ENCODE measurements at places on chromosomes 7 and 10.

- no peak for DNase-seq
These were observed 62.9 kb downstream of the ELMO1 start for GRCh38 chr7:37385787-37386186.

GRCh38 chr10:97911217-97911616 lies 61.6 kb downstream of the GOLGA7B start:
- DNase-seq, result no peak

GRCh38 chr7:156178857-156179256 lies 366.6 kb upstream of the SHH start:
- no peak for DNase-seq

GRCh38 chr10:43209074-43209455 lies 57.8 kb downstream of the RASGEF1A start:
- DNase-seq, result no peak

DNA sequence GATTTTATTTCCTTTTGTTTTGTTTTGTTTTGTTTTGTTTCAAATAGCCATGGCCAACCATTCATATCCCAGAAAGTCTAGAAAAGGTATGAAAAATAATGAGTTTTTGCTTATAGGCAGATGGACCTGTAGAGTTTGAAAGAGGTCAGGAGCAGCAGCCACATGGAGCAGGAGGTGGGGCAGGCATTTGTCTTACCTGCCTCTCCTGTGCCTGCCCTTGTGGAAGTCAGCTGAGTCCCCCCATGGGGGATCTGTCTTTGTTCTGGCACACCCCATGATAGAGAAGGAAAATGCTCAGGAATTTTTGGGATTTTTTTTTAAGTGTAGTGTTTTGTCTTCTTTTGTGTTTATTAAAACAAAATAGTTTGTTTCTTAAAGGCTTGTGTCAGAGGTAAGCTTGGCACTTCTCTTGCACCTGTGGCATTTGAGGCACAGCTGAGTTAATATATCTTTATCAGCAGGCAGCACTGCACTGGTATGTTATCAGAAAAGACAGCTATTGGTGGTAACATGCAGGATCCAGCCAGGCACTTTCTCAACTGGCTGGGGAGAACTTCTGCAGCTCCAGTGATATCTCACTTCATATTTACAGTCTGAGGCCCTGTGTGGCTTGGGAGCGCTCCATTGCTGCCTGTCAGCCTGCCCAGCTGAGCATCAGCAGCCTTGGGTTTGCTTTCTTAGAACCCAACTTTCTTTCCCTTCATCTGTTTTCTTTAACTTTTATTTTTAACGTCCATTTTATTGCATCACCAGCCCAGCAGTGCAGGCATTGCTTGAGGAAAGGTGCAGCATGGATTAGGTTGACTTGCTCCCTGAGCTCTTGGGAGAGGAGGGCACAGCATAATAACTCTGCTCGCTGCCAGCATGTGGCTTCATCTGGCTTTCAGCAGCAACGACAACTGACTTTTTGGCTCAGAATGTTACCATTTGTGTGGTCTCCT lies 44.4 kb downstream of the LRRC4 start:
- peak; percentile 92 for DNase-seq

DNA sequence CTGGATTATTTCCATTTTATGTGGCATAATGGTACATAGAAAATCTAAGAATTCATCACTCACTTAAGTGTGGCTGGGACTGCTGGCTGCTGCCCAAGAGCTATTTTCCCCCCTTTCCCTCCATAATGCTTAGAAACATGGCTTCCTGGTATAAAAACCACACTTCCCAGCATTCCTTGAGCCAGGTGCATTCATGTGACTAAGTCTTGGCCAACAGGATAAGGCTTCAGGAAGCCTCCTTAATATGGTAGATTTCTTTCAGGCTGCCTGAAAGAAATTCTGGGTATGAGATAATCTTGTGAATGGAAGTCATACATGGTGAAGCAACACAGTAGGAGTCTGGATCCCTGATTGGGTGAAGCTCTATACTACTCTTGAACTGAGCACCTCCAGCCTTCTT lies 178.0 kb downstream of the JAZF1 start:
- peak; percentile 49 for DNase-seq

- no peak for DNase-seq
These were observed 44.3 kb upstream of the MSMB start for GRCh38 chr10:46090258-46090812.

DNA sequence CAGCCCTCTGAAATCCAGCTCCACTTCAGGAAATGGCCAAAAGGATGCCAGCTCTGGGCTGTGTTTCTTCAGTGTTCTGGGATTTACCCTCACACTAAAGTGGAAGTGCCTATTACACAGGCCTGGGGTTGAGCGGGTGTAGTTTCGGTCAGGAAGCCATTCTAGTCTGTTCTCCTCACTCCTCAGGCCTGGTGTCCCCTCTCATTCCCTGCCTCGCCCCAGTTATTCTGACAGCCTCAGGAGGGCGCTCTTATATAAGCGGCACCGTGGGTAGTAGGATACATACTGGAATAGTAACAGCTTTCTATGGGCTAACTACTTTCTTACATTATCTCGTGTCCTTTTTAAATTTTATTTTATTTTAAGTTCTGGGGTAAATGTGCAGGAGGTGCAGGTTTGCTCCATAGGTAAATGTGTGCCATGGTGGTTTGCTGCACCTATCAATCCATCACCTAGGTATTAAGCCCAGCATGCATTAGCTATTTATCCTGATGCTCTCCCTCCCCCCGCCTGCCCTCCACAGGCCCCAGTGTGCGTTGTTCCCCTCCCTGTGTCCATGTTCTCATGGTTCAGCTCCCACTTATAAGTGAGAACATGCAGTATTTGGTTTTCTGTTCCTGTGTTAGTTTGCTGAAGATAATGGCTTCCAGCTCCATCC lies 12.2 kb upstream of the LGI1 start:
- peak; percentile 10 for DNase-seq

GRCh38 chr10:21329995-21330627 lies 195.4 kb downstream of the SKIDA1 start:
- no peak for DNase-seq

- no peak for DNase-seq
These were observed 78.7 kb downstream of the KIAA1217 start for GRCh38 chr10:24287559-24288195.

GRCh38 chr10:72539137-72539536 lies 86.7 kb downstream of the MICU1 start:
- DNase-seq, result no peak

GRCh38 chr7:12911053-12911452 lies 223.6 kb downstream of the ARL4A start:
- no peak for DNase-seq

GRCh38 chr10:103241262-103242011 lies 4.2 kb upstream of the RPEL1 start:
- DNase-seq, result peak; percentile 72

DNA sequence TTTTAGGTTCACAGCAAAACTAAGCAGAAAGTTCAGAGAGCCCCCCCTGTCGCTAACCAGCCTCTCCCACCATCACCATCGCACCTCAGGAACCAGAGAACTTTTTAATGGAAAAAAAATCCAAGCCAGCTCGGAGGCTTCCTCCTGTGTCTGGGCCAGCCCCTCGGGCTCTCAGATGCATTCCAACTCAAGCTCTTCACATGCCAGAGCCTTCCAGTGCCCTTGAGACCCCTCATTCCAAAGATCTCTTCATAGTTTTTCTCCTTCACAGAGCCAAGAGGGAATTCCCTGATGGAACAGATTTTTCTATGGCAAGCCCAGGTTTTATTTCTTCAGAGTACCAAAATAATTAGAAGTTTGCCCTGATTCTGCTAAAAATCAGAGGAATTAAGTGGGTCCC lies 153.4 kb upstream of the LANCL2 start:
- no peak for DNase-seq

- DNase-seq, result no peak
These were observed 11.9 kb downstream of the ZNF804B start for GRCh38 chr7:88771417-88771816.

DNA sequence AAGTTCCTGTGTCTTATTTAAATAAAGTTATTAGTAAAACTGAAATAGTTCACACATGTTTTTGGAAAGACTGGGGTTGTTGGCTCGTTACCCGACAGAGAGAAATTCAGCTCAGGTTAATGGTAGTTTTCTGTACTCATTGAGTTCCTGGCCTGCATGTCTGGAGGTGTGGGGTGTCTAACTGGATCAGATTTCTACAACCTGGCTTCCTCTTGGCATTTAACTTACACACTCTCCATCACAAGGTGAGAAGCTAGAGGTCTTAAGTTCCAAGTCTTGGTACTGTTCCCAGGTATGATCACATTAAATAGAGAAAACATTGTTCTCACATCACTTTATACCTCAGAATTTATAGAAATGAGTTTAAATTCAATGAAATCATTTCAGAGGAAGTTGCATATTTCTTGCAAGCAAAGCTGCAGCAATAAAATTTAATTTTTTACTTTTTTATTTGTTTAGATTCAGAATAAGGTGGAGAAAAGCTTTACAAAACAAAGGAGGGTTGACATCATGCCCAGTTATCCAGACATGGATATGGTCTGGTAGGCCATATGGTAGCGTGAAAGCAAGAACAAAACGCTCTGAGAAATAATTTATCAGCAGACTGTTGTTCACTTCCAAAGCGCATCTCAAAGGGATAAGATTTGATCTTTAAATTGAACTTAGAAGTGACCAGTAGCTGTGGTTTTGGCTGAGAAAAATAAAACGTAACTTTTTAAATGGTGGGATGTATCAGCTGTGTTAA lies 120.6 kb downstream of the GLCCI1 start:
- DNase-seq, result no peak

GRCh38 chr7:47978790-47979144 lies 648 bp downstream of the HUS1 start:
- DNase-seq, result no peak

GRCh38 chr7:141550386-141551093 lies 670 bp upstream of the AGK start:
- DNase-seq, result no peak

- peak; percentile 97 for DNase-seq
These were observed 66.7 kb downstream of the HHEX start for GRCh38 chr10:92756201-92757065.

DNA sequence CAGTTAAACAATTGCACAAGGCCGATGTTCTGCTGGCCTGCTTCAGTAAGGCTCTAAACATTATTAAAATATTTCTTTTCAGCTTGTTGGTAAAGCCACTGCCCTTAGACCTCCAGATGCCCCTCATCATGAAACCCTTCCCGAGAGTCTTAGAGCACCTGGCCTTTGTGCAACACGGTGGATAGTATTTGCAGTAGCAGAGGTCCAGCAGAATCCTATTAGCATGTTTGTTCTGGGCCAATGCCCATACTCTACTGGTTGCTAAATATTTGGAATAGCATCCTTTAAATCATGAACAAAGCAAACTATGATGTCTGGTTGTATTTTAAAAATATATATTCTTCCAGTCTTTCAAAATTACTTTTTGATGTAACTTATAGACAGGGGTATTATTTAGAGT lies 584.6 kb downstream of the CNTNAP2 start:
- DNase-seq, result no peak

GRCh38 chr10:9733766-9734165 lies 1283.9 kb upstream of the CELF2 start:
- no peak for DNase-seq

DNA sequence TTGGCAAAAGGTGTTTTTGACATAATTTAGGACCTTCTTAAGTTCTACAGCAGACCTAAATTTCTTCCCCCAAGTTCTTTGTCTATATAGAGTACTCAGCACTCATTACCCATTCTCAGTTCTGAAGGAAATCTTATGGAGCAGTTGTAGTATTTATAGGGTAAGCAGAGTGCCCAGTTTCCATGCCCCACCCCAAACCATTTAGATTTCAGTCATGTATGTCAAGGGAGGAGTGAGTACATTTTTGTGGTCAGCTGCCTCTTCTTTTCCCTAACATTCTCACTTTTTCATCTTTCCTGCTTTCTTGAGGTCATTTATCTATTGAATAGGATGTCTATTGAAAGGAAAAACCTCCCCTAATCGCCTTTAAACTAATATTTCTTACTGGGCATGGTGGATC lies 83.3 kb downstream of the KAT6B start:
- DNase-seq, result no peak

DNA sequence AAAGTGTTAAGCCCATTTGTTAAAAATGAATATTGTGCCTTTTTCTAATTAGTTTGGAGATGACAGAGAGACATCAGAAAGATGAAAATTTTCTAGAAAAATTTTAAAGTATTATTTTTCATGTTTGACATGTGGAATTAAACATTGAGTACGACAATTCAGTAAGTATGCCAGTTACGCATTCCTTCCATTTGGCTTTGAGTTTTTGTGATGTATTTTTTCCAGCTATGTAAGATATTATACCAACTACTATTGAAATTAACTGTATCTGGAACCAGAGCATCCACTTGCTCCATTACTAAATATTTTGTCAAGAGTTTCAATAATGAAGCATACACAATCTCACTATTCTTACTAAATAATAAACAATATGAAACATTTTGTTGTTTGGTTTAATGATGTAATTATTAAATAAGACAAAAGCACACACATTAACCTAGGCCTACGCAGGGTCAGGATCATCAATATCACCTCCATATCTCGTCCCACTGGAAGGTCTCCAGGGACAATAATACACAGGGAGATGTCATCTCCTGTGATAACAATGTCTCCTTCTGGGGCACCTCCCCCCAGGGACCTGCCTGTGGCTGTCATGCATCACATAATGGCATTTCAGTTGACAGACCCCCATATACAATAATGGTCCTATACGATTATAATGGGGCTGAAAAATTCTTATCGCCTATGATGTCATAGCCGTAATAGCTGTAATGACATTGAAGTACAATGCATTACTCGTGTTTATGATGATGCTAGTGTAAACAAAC lies 274.1 kb downstream of the REEP3 start:
- DNase-seq, result no peak

GRCh38 chr7:108103558-108104298 lies 26.4 kb downstream of the LAMB4 start:
- no peak for DNase-seq

- no peak for DNase-seq
These were observed 7.6 kb downstream of the ECHS1 start for GRCh38 chr10:133365461-133366129.

DNA sequence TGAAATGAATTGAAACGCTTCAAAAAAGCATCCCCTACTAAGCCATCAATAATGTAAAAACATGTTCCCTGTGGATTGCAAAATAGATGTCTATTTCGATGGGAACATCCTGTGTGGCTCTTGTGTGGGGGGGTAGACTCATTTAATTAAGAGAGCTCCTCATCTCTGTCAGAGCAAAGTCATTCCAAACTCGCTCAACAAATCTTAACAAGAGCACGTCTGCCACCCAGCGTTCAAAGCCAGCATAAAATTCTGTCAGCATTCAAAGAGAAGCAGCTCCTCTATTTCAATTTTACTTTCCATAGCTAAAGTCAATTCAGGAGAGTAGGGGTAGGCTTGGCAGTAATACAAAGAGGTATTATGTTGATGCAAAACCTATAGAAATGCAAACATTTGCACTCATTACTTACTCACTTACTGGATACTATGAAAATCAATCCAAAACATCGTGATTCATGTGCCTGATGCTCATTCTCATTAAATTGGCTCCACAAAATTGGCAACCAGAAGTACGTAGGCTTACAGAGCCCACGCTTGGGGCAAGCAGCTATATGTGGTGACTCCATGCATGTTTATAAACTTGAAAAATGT lies 114.9 kb downstream of the IPMK start:
- peak; percentile 60 for DNase-seq

GRCh38 chr7:40923626-40924025 lies 779.3 kb downstream of the INHBA start:
- no peak for DNase-seq
